ENCODE measurements at places on chromosomes 7 and 10.

- peak; percentile 80 for DNase-seq
Measured at GRCh38 chr10:31064348-31064747, 32.7 kb upstream of the ZNF438 start.

- DNase-seq: no peak
Measured at GRCh38 chr7:120467676-120468075, 194.7 kb downstream of the KCND2 start.

GRCh38 chr7:18520450-18521235 lies 25.1 kb downstream of the HDAC9 start:
- peak; percentile 43 for DNase-seq

DNA sequence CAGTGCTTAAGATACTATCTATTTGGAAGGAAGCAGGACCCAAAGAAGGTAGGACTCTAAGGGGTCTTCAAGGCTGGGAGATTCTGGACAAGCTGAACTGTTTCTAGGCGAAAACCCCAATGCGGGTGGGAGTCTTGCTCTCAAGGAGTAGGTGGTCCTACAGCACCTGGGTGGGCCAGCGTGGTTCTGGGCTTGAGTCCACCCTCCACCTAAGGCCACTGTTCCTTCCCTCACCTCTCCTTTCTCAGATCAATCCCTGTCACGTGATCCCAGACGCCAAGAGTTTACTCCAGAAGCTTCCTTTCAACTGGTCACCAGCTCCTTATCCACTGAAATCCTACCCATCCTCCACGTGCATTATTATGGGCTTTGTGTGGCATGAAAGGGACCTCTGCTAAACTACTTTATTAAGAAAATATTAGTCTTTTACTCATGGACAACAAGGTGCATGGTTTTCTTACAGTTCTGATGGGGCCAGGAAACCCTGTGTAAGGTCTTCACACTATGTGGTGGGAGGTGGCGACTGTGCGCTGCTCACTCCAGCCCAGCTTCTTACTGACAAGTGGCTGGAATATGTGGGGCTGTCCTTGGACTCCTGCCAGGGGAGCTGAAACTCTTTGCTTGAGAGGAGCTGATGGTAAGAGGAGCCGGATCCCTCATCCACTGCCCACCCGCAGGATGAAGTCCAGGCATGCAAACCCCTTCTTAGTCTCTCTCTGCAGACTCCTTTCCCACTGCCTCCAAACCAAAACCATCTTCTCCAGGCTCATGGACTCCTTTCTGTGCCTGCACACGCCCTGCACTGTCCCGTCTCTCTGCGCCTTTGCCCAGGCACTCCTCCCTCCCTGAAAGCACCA lies 1.6 kb downstream of the ZNF746 start:
- peak; percentile 48 for DNase-seq

DNA sequence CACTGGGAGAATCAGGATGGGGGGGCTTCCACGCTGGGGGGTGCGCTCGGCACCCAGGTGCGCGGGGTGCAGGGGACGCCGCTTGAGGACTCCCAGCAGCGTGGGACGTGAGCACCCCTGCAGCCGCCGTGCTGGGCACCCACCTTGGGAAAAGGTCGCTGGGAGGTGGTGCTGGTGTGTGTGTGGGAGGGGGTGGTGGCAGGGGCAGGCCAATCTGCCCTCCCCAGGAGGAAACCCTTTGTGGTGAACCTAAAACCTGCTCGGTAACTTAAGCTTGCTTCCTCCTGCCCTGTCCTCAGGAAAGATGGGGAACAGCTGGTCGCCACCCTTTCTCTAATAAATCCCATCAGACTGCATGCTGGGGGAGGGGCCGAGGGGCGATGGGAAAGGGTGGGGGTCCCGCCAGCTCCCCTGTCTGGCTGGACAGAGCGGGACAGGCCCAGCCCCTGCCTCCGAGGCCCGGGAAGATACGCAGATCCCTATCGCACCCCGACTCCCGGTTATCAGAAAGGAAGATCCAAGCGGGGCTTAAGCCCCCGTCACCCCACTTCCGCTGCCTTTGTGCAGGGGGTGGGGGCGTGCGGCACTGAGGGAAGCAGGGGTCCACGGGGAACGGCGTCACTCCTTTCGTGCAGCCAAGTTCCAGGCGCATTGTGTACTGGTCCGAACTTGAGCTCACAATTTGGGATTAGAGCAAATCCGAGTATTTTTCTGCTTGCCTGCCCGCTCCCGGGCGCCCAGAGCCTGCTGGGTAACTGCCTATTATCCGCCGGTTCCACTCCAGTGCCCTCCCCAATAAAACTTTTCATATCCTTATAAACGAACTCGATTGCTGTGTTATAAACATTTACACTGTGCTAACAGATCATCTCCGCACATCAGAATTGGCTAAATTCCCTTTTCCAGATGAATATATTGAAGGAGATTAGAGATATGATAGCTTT lies 64.6 kb downstream of the UNCX start:
- no peak for DNase-seq

Measured in GM03348 (cell line).